Fibroblast of the aortic adventitia (primary cell): ENCODE measurements at places on chromosomes 3 and 15. TPM values are rescaled to one million over a fixed set of nuclear protein-coding genes. Genes with fewer than 3 reads are reported as not detected.
A peak's percentile ranks its signal among the peaks of the same experiment; 100 is the strongest.

DNA sequence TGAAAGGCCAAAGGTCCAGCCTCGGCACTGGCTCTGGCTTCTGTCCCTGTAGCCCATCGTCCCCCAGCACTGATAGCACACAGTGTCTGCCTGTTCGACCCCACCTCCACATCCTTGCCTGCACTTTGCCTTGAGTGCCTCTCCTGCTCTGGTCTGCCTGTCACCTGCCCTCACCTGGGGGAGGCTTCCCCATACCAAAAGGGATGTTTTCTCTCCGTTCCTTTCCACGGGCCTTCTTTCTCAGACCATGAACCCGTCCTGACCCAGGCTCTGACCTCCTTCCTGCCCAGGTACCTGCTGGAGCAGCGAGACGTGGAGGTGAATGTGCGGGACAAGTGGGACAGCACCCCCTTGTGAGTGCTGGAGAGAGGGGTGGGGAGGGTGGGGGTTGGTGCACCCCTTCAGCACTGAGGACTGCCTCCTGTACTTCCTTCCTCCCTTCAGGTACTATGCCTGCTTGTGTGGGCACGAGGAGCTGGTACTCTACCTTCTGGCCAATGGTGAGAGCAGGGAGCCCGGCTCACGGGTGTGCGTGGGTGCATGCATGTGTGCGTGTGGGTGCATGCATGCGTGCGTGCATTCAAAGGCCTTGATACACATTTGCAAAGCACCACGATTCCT lies 1.5 kb downstream of the ABTB1 start:
- no peak for DNase-seq

GRCh38 chr3:36944012-36944640 lies 728 bp downstream of the TRANK1 start:
- DNase-seq, result peak; percentile 66

DNA sequence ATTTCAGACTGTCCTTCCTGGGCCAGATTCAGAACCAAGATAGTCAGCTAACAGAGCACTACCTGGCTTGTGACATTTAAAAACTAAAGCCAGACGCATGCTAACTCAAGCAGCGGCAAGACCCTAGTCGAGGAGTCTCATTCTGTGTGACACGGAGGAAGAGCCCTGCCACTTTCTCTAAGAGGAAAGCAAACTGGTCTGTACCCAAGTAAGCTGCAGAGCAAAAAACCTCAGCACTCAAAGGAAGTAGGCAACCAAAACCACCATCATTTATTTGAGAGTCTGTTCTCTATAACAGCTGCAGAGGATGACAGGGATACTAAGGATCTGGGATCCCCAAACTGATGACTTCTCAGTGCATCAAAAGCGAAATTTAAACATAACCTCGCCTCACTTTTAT lies 152.1 kb downstream of the OSBPL10 start:
- DNase-seq, result no peak

Gene ROPN1
- total RNA-seq, result not detected in 2 replicates

Gene LRRC2
- 7.9 and 10.1 TPM in 2 replicates for total RNA-seq
